ENCODE measurements at places on chromosomes 13 and 19. TPM values are rescaled to one million over a fixed set of nuclear protein-coding genes. Genes with fewer than 3 reads are reported as not detected.
A peak's percentile ranks its signal among the peaks of the same experiment; 100 is the strongest.

GRCh38 chr13:30738526-30739236 lies 3.3 kb downstream of the ALOX5AP start:
- DNase-seq = no peak

ARHGEF1 gene
- 15.9 TPM for total RNA-seq

GRCh38 chr13:80574113-80574850 lies 233.4 kb upstream of the SPRY2 start:
- DNase-seq = no peak

- DNase-seq = peak; percentile 69
Observed at GRCh38 chr19:38718747-38719543, 25.3 kb downstream of the CAPN12 start.

C19orf38 gene
- not detected for total RNA-seq

DNA sequence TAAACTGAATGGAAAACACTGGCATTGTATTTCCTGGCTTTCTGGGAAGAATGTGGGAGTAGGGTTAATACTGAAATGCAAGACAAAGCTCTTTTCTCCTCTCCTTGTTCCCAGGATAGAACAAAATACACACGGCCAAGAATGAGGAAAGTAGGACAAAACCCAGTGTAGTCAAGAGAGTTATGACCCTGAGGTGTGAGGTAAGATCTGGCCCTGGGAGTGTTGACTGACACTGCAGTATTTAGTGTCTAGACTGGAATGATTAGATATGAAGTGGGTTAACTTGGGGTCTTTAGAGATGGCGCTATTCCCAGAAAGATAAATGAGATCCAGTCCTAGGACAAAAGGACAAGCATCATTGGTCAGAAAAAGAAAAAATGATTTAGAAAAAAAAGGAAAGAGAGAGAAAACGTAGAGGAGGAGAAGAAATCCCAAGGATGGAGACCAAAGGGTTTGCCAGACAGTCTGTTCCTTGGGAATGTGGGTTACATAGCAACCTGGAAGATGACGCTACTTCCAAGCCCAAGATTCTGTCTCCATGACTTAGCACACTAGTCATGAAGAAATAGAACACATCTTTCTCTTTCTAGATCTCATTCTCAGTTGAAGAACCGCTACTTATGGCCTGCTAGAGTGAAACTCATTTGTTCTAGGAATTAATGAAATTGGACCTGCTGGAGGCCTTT lies 543.6 kb upstream of the GPC6 start:
- no peak for DNase-seq

DNA sequence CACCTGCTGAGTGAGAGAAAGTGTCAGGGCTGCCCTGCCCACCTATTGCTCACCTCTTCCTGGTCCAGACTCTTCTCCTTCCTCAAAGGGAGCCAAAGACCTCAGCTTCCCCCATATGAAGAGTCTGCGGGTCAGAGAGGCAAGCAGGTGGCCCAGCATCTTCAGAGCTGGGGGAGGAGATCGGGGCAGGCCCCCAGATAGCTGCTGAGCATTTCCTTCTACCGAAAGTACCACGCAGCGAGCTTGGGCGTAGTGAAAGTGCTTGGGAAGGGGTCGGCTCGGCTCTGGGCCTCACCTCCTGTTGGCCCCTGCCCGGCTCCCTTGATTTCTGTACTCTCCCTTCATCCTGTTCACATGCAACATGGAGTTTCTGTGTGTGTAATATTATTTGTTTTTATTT lies 12.2 kb upstream of the ZNF536 start:
- no peak for DNase-seq

DNA sequence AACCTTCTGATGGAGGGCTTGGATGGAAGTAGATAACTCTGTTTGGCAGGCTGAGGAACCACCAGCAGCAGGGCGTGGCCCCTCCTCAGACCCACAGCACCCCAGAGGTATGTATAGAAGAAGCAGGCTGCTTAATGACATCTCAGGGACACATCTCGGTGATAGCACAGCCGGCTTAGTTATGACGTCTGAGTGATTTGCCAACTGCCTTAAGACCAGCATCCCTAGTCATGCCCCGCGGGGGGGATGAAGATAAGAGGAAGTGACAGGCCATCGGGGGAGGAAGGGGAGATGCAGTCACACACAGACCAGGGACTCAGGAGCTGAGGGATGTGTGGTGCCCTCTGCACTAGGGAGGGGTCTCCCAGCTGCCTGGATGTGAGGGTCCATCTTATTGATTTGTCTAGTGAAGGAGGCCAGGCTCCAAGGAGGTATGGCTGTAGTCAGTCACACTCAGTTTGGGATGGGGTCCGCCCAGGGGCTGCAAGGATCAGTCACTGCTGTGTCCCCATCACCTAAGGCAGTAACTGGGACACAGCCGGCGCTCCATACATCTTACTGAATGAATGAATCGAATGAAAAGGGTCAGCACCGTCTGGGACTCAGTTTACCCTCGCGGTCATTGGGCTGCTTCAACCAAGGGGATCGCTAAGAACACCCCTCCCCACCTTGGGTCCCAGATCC lies 19.2 kb upstream of the ERCC1 start:
- no peak for DNase-seq

ZNF155 gene
- total RNA-seq = 2.4 TPM

- DNase-seq = no peak
Observed at GRCh38 chr13:91544723-91545122, 146.3 kb downstream of the GPC5 start.

DNA sequence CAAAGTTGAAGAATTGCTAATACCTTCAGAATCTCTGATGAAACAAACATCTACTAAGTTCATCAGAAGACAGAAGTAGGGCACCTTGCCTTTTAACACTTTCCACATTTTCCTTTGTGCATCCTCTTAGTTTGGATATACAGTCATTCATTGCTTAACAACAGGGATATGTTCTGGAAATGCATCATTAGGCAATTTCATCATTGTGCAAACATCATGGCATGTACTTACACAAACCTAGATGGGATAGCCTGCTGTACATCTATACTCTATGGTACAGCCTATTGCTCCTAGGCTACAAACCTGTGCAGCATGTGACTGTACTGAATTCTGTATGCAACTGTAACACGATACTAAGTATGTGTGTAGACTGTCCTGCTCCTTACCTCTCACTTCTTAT lies 169.8 kb downstream of the SUCLA2 start:
- DNase-seq = no peak

DNA sequence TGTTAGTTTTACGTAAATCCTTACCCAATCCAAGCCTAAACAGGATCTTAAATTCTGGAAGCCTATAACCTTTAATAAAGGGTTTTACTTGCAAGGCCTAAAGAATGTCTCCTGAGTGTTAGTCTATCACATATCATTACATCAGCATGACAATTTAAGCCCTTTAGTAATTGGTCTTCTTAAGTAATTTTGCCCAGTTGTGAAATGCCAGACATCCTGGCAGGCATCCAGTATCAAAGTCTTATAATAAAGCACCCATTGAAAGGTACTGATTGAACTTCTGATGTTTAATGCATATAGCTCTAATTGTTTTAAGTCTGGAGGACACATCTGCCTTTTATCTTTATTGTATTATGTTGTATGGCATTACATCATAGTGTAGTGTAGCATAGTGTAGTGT lies 1078.9 kb downstream of the SLITRK1 start:
- DNase-seq = no peak

GRCh38 chr13:110698689-110699088 lies 7.2 kb downstream of the CARS2 start:
- DNase-seq = no peak

DNA sequence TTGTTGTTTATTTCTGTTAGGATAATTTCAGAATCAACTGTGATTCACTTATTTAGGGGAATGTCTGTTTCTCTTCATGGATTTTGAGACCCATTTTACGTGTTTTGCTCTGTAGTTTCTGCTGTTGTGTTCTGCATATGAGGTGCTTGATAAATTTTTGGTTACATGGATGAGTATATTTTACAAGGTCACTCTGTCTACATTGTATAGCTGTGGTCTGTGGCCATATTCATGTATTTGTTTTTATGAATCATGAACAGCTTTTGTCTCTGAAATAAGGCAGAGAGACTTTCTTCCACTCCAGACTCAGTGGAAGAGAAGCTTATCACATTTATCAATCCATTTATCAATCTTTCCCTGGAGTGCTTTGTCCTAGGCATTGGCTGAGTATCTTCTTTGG lies 56.6 kb downstream of the PDS5B start:
- no peak for DNase-seq

- peak; percentile 28 for DNase-seq
Observed at GRCh38 chr13:22278336-22278929, 607.6 kb downstream of the FGF9 start.

DNA sequence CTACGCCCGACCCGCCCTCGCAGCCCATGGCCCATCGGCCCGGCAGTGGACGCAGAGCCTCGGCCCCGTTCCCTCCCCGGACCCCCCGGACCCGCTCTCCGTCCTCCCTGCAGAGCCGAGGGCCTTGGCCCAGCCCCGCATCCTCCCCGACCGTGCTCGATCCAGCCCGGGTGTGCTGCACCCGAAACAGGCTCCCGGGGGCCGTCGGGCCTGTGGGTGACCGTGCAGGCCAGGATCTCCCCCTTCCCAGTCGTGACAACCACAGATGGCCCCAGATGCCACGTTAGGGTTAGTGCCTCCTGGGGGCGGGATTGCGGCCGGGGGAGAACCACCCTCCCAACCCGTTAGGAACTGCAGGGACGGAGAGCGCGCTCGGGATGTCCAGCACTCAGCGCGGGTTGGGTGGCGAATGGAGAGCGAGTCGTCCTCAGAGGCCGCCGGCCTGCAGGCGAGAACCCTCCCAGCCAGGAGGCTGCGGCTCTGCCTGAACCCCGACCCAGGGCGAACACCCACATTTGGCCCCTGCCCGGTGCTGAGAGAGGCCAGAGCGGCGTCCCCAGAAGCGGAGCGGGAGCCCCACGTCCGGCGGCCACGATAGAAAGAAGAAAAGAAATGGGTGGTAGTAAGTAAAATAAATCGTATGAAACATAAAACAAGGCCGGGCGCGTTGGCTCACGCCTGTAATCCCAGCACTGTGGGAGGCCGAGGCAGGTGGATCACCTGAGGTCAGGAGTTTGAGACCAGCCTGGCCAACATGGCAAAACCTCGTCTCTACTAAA lies 6.7 kb upstream of the MADCAM1 start:
- DNase-seq = no peak

DNA sequence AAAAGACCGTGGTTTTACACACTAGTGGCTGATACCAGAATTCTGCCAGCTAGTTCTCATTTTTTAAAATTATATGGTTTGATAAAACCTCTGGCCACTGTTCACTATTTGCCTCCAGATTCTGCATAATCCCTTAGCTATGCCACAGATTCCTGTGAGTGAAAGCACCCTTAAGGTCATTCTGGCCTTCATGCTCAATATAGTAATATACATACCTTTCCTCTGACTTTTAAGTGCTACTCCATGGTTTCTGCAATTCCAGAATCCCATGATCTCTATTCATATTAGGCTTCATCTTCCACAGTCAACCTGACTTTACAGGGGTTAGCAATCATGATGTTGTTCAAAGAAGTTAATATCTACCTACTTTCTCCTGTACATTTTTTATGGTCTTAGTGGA lies 274.1 kb upstream of the EDNRB start:
- no peak for DNase-seq

SLITRK1 gene
- not detected for total RNA-seq

DNA sequence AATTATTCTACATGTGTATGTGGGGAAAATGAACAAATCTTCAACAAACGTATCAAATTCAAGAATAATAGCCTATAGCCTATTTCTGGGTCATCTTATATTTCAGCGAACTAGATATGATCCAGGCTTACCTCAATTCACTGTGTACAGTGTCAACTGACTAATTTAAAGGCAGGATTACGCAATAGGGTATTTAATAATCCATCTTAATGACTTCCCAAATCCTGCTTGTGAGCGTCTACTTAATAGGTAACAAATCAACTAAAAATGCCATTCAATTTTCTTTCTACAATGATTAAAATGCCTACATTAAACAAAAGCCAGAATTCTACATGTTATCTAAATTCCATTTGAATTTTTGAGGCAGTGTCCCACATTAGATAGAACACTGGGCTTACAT lies 67.0 kb downstream of the USP12 start:
- no peak for DNase-seq

FAM83E gene
- total RNA-seq = 0.06 TPM

DNA sequence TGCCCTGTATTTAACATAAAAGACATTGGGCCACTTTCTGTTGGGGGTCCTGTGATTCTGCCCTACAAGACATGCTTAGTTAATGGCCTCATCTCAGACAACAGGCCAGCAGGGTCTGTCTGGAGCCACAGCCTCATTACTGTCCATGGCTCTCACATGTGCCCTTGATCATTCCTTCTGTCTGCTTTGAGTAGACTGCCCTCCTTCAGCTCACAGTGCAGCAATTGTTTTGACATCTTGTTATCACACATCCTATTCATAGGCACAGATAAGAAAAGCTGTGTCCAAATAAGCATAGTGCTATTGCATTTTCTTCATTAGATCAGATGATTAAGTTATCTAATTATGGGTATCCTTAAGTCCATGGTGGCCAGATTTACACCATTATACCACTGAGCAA lies 127.9 kb downstream of the KCTD12 start:
- no peak for DNase-seq

PLEKHG2 gene
- 7.1 TPM for total RNA-seq

URI1 gene
- total RNA-seq = 70.8 TPM

VSTM1 gene
- not detected for total RNA-seq

DNA sequence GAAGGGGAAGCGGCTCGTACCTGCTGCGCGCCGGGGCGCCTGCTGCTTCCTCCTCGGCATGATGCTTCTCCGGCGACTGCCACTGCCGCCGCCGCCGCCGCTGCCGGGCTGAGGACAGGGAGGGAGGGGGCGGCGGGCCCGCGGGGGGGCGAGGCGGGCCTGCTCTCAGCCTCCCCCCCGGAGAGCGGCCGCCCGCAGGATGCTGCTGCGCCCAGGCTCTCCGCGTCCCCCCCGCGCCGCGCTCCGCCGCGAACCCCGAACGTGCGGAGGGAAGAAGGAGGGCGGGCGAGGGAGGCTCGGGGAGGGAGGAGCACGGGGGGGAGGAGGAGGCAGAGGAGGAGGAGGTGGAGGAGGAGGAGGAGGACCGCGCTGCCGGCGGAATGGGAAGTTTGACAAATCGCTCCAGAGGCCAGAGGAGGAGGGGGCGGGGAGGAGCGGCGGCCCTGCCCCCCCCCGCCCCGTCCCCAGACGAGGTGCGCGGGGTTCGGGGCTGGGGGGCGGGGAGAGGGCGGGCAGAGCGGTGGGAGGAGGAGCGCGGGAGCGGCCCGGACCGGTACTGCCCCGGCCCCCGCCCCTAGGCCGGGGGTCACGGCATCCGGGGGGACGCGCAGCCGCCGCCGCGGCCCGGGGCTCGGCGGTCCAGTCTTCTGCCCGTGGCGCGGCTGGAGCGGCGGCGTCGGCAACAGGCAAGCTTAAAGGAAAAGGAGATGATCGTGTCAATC lies at the start of gene TSHZ3:
Gene TSHZ3 (minus strand): TSS at position 277 of the 722 bp plus-strand sequence. CDS start 217 bp downstream, at position 60.
- peak; percentile 89 for DNase-seq
